ENCODE measurements at places on chromosomes 3 and 15.
A peak's percentile ranks its signal among the peaks of the same experiment; 100 is the strongest.

DNA sequence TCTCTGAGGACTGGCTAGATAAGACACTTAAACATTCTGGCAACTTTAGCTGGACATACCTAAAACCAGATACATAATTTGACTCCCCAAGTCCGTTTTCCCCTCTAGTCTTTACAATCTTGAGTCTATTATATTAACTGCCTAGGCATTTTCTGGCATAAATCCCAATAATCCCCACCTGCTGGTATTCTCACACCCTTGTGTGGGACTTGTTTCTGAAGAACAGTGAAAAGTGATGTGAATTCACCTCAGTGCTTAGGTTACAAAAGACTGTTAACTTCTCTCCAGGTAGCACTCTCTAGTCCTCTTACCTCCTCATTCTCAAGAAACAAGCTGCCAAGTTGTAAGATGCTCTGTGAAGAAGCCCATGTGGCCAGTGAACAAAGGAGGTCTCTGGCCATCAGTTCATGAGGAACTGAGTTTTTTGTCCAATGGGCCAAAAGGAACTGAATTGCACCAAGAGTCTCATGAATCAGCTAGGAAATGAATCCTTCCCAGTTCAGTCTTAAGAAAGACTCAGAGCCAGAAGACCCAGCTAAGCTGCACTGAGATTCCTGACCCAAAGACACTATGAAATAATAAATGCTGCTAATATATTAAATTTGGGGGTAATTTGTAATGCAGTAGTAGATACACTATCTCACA is 4.1 kb downstream of the OSBPL11 start:
- DNase-seq: no peak

DNA sequence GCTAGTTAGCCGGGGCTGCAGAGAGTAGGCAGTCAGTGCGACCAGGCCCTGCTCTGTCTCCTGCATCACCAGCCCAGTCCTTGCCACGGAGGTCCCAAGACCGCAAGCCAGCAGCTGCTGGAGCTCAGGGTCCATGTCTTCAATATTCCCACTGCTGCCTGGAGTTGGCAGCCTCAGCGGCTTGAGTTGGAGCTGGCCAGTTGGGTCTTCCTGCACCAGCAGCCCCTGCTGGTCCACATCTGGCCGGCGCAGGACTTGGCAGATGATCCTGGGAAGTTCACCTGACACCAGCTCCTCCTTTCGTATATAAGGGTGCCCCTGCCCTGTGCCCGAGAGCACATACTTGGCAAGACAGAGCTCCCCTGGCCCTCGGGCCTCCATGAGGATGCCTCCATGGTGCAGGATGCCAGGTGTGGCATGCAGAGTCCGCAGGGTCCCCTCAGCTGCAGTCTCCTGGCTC is 5.7 kb downstream of the XIRP1 start:
- no peak for DNase-seq

- DNase-seq: no peak
Observed at GRCh38 chr3:160643994-160644393, 33.0 kb upstream of the ARL14 start.

- DNase-seq: no peak
Observed at GRCh38 chr3:197171481-197172067, 126.8 kb downstream of the DLG1 start.

DNA sequence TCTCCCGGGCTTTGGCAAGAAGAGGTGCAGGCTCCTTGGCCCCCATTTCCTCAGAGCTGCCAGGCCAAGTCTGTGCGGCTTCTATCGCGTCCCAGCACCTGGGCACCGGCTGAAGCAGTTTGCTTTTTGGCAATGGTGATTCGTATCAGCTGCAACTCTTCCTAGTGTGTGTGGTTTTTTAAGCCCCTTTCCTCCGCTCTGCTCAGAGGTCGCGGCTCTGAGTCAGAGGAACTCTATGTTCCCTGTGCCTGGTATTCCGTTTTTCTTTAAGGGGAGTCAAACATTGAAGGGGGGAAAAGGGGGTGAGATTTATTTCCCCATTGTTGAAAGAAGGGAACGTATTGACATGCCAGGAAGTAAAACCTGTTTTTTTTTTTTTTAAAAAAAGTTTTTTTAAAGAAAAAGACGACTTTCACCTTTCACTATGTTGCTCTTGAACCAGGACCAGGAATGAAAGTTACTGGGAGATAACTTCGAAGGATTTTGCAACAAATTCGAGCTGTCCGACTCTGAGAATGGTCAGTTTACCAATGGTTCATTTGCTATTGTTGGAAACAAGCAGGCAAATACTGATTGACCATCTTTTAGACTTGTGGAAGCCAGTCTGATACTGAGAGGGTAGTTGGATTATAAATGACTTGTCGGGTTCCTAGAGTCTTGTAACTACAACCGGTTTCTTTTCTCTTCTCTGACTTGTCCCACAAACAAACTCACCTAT is 1.1 kb downstream of the ARMC8 start:
- DNase-seq: no peak

DNA sequence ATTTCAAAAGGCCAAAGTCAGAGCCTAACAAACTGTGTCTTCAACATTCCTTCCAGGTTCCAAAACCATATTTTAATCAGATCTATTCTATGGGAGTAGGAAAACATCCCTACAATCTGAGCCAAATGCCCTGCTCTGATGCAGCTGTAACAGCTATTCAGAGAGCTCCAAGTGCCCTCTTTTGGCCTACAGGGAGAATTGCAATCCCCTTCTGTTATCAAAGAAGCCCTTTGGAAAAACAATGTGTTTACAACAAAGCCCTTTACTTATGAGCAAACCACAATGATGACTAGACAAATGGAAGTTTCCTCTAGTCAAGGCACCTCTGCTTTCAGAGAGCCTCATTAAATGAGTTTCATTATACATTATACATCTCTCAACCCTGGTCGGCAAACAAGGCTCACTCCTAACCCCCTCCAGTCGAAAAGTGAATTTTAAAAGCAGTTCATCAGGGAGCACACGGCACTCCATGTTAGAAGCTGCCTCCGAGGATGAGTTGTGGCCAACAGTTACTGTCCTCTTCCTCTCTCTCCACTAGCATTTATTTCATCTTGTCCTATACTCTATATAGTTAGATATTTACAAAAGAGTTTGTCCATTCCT is 42.6 kb upstream of the TMCO5A start:
- DNase-seq: no peak

- DNase-seq: peak; percentile 15
Observed at GRCh38 chr15:80776420-80777045, 2.6 kb upstream of the CEMIP start.

GRCh38 chr3:73228000-73228399 is 166.5 kb downstream of the EBLN2 start:
- no peak for DNase-seq

DNA sequence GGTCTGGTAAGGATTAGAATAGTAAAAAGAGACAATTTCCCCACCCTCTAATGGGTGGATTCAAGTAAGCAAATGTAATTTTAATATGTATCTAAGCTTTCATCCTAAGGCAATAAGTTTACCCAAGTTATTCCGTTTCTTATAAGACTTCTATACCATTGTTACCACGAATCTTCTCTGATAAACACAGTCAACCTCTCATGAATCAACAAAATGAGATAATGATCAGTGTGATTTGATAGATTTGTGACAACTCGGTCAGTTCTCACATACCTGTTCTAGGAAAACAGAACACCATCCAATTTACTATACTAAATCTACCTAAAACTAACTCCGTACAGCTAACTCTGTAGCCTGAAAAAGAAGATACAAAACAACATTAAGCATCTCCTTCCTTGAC is 342.1 kb downstream of the TBL1XR1 start:
- DNase-seq: no peak

DNA sequence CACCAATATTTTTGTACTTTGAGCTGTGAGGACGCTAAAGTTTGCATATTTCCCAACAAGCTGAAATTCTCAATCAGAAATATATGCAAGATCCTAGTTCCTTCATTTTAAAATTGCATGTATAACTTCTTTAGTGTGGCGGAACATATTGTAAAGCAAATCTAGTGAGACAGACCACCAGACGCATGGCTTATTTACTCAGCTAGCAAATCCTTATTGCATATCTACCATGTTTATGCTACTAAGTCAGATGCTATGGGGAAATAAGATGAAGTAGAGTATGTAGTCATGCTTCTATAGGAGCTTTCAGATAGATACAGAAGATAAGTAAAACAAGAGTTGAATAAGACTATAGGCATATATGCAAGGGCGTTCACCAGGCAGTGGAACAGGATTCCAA is 62.0 kb downstream of the C3orf70 start:
- no peak for DNase-seq

DNA sequence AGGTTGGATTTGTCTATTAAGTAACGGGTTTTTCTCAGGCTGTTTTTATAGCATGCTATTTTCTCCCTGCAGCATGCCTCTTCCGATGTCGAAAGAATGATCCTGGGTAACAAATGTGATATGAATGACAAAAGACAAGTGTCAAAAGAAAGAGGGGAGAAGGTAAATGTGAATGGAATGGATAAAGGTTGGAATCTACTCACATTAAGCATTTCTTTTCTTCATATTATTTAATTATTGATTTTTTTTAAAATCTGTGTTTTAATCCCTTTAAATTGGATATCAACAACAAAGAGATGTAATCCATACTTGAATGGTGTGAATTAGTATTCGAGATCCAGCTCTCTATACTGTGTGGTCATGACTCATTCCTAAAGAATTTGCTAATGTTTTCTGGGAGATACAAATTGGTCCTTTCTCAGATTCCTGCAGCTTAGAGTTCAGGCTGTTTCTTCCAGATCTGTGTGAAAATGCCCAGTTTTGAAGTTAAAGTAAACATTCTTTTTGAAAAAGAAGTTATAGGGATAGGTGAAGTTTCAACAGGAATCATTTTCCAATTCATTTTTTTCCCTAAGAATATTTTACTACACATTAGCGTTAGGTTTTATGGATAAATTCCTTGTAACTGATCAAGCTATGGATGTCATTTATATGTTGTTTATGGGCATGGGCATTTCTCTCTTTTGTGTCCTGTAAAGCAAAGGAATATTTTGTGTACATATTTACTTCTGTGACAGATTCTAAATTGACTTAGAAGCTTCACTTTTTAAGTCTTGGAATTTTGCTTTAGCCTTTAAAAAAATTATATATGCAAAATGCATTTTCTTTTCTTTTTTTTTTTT is 20.8 kb upstream of the APH1B start:
- no peak for DNase-seq

DNA sequence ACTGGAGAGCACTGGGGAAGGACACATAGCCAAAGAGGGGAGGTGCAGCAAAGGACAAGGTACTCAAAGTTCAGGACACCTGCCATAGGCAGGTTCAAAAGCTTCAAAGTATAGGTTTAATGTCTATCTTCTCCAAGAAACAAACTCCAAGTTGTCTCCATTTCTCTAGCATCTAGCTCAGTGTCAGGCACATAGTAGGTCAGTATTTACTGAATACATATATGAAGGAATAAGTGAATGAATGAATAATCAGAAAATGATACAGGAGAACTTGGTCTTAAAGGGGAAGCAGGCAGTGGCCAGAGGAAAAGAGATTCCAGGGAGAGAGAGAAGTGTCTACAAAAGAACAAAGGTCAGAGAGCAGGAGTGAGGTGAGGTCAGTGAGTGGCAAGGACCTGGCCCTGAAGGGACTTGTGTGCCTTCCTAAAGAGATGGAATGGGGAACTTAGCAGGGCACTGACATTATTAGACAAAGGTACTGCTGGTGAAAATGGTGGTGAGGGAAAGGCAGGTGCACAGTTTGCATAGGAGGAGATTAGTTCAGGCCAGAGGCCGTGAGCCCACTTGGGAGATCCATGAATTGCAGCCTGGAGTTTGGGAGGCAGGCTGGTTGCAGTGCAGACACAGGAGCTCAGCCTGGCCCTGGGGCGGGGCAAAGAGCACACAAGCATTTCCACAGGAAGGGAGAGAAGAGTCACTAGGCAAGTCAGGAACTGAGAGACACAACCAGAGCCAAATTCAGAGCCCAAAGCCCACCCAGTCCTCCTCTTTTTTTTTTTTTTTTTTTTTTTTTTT is 21.4 kb downstream of the TBC1D2B start:
- no peak for DNase-seq

DNA sequence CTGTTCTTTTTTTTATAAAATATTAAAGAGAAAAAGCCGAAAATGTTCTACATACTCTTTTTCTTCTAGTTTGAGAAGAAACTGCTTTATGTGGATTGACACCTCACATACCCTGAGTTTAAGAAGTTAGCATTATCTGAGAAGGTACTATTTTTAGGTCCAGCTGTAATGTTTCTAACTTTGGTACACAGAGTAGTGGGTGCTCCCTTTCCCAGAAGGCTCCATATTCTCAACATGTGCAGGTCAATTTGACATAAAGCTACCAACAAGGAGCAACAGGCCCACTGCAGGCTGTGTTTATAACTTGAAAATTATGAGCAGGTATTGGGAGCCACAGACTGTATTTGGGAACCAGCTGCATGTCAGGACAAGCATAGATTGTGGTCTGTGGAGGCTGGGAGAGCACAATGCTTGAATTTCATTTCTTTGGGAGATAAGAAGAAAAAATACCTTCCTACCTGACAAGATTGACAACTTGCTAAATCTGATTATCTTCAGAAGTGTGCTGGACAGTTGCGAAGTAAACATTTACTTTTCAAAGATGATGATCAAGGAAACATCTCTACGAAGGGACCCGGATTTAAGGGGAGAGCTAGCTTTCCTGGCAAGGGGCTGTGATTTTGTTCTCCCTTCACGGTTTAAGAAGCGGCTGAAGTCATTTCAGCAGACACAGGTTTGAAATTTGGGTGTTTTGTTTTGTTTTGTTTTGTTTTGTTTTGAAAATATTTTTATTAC is 57.2 kb downstream of the PPP2R3A start:
- no peak for DNase-seq

DNA sequence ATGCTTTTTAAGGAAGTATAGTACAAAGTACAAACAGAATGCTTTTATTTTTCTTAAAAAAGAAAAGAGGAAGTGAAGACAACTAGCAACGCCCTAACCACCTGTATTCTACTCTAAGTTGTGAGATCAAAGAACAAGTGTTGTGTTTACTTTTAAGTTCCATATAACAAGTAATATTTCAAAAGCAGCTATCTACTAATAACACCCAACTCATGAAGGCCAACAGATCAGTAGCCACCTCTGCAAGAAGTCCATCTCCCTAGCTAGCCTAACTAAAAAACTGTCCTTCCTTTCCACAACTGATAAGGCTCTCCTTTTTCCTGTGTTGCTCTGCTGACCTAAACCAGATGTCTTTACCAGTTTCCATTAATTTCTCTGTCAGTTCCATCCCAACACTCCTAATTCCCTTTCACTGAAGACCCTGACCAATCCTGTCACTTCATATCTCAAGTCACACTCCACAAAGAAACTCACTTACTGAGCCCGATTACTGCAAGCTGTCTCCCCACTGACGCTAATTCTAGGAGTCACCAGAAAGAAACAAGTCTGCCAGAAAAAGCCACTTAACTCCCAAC is 26.9 kb downstream of the PHC3 start:
- no peak for DNase-seq

GRCh38 chr3:77837456-77838025 is 797.6 kb downstream of the ROBO2 start:
- DNase-seq: no peak

DNA sequence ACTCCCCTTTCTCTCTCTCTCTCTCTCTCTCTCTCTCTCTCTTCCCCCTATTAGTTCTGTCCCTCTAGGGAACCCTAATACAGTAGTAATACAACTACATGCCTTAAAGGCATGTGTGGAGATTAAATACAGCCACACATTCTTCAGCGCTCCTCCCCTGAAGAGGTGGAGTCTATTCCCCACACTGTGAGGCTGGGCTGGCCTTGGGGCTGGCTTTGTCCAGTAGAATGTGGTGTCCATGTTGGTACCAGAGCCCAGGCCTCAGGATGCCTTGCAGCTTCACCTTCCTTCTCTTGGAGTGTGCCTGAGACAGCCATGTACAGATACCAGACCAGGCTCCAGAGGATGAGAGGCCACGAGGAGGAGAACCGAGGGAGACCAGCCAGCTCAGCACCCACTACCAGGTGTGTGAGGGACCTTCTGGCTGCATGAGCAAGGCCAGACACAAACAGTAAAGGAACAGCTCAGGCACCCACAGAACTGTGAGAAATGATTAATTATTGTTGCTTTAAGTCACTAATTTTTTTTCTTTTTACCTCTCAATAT is 10.7 kb downstream of the SLC6A20 start:
- no peak for DNase-seq

Measured in stimulated activated CD8-positive, alpha-beta memory T cell treated with anti-CD3 and anti-CD28 coated beads, Interleukin-7, amount 100 ng/mL, for 4 hours (primary cell).